NCI-H82 (cell line): ENCODE measurements at places on chromosomes 3 and 15.
A peak's percentile ranks its signal among the peaks of the same experiment; 100 is the strongest.

DNA sequence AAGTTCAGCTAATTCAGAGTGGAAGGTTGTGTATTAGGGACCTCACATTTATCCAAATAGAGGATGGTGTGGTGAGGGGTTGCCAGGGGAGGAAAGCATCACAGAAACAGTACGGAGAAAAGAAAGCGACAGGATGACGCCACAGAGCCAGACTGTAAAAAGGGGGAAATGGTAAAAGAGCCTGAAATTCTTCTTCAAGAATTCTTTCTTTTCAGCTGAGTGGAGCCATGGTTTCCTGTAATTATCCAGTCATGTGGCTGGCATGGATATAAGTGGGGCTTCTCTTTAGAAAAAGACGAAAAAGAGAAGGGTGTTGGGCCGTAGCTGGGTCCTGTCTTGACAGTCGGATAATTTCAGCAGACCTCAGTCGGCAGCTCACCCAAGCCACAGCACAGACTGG, 24.5 kb upstream of the PSMD6 start:
- DNase-seq, result no peak

DNA sequence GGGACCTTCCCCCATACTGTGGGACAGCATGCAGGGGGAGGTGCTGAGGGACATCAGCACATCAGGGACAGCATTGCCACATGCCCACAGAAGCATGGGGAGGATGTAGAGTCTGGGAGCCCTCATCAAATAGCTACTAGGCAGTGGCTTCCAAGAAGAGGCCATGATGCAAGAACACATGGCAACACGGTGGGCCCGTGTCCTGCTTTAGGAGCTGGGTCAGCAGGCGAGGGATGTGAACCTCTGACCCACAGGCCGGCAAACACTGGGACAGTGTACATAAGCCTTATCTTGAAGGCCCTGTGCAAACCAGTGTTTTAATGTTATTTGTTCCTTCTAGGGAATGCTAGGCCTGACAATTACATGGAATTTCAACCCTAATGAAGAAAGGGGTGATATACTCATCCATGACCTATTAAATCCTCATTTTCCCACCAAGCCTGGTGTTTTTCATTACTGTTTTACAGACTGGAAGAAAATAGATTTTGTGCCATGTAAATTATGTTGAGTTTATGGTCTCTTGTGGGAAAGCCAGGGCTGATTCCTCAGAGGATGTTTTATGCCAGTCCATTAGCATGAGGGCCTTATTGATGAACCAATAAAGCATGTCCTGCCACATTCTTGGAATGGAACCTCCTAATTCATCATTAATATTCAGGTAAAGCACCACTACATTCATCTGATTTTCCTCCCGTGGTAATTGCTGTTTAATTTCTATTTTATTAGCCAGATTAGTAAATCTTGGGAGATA, 61.7 kb upstream of the SLC25A26 start:
- DNase-seq, result no peak

DNA sequence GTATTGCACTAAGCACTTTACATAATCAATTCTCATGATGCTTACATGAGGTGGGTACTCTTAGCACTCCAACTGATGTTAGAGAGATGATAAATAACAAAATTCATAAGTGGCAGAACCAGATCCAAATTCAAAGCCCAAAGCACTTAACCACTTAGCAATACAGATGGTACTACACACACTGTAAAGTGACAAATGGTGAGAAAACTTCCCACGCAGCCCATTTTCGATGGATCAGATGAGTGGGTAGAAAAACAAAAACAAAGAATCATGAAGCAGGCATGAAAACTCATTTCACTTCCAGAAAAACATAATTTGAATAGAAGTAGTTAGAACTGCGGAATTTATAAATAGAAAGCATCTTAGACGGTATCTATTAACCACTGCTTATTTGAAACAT, 66.2 kb downstream of the FRMD4B start:
- DNase-seq, result no peak

- DNase-seq, result no peak
These were observed 100.2 kb downstream of the CGNL1 start for GRCh38 chr15:57476533-57476975.

DNA sequence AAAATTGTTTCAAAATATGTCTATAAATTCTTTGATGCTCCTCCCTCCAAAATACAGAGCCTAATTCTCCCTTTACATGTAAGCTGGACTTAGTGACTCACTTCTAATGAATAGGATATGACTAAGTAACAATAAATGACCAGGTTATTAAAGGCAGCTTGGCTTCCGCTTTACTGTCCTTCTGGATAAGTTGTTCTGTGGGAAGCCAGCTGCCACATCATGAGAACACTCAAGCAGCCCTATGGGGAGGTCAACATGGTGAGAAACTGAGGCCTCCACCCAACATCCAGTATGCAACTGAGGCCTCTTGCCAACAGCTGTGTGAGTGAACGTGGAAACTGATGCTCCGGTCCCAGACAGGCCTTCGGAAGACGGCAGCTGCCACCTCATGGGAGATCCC, 247.3 kb upstream of the CHRM5 start:
- no peak for DNase-seq

- no peak for DNase-seq
These were observed 17.4 kb upstream of the CHD2 start for GRCh38 chr15:92882697-92883162.

- DNase-seq, result no peak
These were observed 350.8 kb downstream of the PTPRG start for GRCh38 chr3:61912158-61912557.

DNA sequence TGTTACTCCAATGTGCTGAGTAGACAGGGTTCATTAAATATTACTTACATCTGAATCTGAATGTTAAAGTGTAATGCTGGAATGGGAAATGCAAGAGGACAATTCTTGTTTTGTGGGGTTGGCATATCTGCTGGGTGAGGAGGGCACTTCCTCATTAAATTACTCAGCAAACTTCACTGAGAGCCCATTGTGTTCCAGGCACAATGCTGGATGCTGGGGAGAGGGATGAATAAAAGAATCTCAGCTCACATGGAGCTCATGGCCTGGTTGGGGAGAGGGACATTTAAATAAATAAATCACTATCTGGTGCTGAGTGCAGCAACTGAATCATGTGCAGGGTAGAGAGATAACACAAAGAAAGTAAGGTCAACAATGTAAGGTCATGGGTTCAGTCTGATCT, 199.2 kb upstream of the CFAP20DC start:
- no peak for DNase-seq

GRCh38 chr3:8443829-8444791, 57.5 kb upstream of the LMCD1 start:
- DNase-seq, result peak; percentile 3

GRCh38 chr15:59221511-59222505, 15.2 kb downstream of the LDHAL6B start:
- no peak for DNase-seq

DNA sequence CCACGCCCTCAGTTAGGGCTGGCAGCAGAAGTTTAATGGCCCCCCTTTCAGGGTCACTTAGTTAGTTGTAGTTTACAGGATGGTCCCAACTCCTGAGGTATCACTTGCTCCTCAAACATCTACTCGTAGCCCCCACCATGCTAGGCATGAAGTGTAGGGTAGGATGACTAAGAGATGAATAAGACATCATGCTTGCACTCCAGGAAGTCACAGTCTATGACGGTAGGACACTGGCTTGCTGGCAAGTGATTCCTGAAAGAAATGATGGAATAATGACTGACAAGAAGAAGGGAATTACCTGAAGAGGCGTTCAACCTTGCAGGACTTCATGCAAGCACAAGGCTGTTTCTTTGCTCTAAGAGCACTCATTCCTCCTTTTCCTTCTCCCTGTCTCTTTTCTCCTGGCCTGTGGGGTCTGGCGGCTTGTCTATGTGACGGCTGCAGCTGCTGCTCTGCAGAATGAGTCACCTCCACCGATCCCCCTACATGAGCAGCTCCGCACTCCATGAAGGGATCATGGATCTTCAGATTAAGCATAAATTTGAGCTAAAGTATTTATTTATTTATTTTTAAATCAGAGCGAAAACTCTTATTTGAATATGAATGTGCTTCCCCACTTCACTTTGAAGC, 82.9 kb upstream of the BOC start:
- no peak for DNase-seq

- no peak for DNase-seq
These were observed 52.1 kb downstream of the CLDN18 start for GRCh38 chr3:138062037-138062436.

DNA sequence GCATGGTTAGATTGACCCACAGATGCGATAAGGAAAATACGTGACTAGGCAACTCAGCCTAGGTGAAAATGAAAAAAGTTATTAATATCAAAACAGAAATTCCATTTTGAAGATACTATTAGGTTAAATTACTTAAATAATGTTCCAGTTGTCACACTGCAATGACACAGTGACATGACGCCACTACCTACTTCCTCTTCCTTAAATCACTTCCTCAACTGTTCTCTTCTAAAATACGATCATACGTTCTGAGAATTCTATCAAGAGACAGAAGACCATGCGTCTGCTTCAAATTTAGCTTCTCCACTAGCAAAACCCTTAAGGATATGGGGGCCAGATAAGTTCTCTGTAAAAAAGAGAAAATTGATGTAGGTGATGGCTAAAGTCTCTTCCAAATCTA, 18.2 kb downstream of the CMTM6 start:
- DNase-seq, result no peak

- peak; percentile 43 for DNase-seq
These were observed 15.8 kb upstream of the ARHGEF26 start for GRCh38 chr3:154105218-154105975.

DNA sequence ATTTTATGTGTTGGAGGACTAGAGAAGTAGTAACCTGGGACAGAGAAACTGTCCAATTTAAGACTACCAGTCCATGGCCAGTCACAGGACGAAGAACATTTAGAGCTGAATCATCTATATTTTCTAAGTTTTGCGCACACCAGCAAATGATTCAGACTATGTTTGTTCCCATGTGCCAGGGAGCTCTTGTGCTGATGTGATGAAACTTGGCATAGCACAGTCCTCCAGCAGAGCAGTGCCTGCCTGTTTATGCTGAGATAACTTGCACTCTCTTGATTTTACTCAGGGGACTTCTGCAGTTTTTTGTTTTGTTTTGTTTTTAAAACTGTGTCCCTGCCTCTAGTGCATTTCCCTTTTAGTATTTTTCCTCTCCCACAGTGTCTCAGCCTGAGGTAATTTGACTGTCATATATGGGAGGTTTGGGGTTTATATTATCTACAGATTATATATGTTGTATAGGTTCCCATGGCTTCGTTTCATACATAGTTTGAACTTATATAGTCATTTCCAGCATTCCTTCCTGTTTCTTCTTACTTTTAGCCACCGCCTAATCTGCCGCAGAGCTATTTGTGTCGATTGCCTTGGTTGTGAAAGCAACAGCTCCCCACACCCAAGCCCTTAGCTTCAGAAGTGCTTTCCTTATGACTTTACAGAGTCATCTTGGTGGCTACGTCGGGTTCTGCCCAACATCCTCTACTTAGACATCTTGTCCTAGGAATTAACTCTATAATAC, 45.5 kb downstream of the PPM1L start:
- DNase-seq, result no peak

GRCh38 chr15:101187820-101188636, 63.8 kb downstream of the CHSY1 start:
- DNase-seq, result no peak

GRCh38 chr3:155548195-155548594, 196.7 kb downstream of the PLCH1 start:
- DNase-seq, result no peak

- no peak for DNase-seq
These were observed 50.0 kb downstream of the ABCC5 start for GRCh38 chr3:183967693-183968092.

DNA sequence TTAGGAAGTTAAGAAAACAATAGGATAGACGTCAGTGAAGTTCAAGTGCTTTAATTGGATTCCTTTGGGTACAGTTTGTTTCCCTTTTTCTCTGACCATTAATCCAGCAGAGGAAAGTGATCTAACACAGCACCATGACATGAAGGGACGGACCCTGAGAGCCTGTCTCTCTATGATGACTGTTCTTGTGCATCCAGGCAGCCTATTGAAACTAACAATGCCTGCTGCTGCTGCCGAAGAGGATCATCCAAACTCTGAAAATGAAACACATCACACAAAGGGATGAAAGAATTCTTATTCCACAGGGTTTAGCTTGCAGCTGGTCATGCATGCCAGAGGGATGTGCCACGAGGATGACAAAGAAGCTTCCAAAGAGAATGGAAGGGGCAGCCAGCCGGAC, 75.5 kb downstream of the ZBTB20 start:
- DNase-seq, result peak; percentile 26

DNA sequence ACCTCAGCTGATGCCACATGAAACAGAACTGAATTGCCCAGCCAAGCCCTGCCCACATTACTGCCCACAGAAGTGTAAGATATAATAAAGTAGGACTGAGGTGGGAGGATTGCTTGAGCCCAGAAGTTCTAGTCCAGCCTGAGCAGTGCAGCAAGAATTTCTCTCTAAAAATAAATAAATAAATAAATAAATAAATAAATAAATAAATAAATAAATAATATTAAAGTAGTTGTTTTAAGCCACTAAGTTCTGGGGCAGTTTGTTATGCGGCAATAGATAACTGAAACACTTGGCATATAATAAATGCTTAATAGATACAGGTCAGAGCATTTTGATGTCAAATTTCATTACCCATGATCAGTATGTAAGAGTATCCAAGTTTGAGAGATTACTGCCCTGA, 249.4 kb upstream of the LRRFIP2 start:
- no peak for DNase-seq

GRCh38 chr3:56003129-56003528, 465.1 kb downstream of the ERC2 start:
- DNase-seq, result no peak

DNA sequence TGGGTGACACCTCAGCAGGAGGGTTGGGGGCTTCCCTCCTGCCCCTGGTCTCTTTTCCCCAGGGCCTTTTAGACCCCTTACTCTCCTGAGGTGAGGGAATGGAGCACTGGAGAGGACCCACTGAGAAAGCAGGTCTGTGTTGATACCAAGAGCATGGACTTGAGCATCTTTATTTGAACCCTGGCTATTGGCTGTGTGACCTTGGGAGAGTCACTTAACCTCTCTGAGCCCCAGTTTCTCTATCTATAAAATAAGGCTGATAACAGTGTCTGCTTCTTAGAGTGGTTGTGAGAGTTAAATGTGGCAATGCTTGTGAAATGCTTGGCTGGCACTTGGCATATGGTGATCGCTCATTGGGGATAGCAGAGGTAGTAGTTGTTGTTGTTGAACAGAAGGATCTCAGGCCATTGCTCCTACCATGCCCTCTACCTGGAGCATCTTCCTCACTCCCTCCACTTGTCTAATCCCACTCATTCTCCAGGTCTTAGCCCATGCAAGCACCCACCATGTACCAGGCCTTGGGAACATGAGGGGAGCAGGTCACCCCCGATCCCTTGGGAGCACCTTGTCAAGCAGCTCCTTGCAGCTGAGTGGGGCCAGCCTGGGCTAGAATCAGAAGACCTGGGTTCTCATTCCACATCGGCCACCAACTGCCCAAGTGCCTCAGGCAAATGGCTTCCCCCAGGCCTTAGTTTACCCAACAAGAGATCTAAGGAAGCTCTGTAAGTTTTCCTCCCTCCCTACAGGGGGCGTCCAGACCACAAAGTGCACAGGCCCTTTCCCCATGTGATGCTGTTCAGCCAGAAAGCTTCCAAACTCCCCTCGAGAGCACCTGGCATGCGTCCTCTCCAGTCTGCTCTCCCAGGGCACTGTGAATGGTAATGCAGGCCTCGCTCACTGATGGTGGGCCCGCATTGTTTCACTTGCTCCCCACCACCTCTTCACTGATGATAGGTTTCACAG, 96.7 kb downstream of the LSM3 start:
- DNase-seq, result peak; percentile 68

GRCh38 chr15:63221346-63221745, 31.9 kb downstream of the RAB8B start:
- no peak for DNase-seq

GRCh38 chr3:39222462-39222861, 30.1 kb upstream of the XIRP1 start:
- DNase-seq, result no peak
